ENCODE measurements at places on chromosomes 5 and 9.
A peak's percentile ranks its signal among the peaks of the same experiment; 100 is the strongest.

GRCh38 chr5:93585767-93586385, 2.9 kb downstream of the NR2F1 start:
- no peak for DNase-seq

DNA sequence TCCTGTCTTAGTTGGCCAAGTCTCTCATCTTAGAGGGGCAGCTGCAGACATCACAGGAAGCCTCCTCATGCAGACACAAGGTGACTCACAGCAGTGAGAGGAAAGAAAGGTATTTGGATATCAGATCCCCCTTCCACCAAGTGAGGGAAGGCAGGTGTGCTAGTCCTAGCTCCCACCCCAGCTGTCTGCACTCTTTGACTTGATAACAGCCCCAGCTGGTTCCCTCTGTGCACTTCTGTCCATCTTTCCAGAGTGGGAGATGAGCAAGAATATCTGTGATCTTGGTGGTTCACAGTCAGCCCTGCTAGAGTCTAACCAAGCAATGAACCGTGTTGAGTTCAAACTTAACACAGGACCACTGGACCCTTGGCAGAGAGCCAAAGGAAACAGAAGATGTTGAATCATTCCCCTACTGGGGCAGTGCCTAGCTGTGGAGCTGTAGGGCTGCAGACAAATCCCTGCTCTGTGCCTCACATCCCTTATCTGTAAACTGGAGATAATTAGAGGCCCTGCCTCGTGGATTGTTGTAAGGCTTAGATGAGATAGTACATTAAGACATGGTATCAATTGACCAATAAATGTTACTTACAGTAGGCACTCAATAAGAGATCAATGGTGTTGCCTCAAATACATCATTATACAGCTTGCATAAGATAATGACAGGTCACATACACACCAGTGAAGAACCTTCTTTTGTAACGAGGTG, 39.1 kb downstream of the SH3RF2 start:
- no peak for DNase-seq

DNA sequence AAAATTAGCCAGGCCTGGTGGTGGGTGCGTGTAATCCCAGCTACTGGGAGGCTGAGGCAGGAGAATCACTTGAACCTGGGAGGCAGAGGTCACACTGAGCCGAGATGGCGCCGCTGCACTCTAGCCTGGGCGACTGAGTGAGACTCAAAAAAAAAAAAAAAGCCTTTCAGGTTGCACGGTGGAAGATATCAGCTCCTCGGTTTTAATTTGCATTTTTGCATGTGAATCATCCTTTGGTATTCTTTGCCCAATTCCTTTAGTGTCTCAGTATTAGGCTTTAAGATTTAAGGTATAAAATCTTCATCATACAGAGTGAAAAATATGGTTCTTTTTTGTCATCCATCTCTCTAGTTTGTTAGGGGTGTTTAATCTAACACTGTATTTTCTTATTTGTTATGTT, 173.6 kb upstream of the S1PR3 start:
- DNase-seq: no peak

DNA sequence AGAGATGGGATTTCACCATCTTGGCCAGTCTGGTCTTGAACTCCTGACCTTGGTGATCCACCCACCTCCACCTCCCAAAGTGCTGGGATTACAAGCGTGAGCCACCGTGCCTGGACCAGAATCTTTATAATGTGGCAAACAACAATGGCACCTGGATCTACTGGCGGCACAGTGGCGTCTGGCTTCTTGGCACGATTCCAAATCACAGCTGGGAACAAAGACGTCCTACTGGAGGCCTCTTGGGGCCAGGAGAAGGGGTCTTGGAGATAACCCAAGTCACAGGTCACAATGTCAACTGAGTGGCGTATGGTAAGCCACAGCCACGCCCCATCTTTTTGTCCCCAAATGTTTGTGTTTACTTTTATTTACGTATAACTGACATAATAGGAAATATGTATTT, 77.8 kb upstream of the RAPGEF1 start:
- DNase-seq: peak; percentile 63

DNA sequence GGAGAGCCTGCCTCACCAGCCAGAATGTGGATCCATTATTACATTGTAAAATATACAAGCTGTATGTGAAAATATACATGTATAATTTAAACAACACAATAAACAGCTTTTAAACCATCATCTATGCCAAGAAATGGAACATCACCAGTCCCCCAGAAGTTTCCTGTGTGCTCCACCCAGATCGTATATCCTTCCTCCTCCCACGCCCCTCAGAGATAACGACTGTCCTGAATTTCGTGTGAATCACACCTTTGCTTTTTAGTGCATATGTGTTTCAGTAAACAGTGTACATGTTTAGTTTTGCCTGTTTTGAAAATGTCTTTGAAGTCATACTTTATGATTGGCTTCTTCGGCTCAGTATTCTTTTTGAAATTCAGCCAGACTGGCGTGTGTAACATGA, 134.6 kb upstream of the MYO10 start:
- DNase-seq: no peak

DNA sequence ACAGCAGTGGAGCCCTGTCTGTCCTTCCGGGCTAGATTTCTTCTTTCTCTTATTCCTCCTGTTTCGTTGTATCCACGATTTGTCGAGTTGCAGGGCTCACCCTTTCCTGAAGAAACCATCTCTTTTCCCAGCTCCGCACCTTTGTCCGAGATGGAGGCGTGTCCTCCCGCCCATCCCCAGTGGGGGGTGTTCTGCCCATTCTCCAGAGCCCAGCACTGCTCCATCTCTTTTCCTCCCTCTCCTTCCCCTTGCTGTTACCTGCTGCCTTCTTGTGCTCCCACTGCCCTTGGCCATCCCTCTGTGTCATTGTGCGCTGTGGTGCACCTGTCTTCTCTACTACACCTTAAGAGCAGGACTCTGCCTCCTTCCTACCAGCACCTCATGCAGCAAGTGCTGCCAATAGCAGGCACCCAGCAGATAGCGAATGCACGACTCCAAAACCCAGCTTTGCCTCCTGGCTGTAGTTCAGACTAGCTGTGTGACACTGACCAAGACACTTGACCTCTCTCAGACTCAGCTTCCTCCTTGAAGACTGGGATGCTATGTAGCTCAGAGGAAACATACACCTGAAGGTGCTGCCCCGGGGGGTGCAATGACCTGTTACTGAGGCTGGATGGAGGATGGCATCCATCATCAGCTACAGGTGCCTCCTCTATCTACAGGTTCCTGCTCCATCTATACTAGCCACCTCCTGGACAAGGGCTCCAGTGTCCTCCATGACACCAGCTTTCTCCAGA, 8.9 kb downstream of the OR13J1 start:
- DNase-seq: no peak

DNA sequence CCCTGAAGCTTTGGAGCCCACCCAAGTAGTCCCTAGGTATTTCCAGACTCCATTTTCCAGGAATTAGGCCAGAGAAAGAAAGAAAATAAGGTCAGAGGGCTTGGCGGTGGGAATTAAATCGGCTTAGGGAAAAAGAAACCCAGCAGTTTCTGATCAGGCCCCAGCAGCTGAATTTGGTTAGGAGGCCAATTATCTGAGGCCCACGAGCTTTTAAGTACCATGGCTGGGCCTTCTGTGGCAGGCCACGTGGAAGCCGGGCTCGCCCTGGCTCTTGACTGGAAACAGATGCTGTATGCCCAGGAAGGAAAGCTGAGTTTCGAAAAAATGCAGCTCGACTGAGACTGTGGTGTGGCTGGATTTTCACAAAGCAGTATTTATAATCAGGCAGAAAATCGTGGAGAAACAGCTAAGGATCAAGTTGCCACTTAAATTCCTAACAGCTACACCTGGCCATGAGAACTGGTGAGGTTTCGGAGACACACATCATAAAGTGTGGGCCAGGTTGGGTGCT, 75.1 kb upstream of the PANK3 start:
- no peak for DNase-seq

DNA sequence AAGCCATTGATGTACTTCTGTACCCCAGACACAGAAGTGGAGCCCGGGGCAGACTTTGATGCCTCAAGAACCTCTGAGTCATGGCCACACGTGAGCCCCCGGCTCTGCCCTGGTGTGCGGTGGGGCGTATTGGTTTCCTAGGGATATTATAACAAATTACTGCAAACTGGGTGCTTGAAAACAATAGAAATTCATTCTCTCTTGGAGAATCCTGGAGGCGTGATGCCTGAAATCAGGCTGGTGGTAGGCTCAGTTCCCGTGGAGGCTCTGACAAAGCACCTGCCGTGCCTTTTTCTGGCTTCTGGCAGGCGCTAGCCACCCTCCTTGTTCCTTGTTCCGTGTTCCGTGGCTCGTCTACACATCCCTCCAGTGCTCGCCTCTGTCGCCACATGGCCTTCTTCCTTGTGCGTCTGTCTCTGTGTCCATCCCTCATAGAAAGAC, 24.2 kb downstream of the NEK6 start:
- no peak for DNase-seq

DNA sequence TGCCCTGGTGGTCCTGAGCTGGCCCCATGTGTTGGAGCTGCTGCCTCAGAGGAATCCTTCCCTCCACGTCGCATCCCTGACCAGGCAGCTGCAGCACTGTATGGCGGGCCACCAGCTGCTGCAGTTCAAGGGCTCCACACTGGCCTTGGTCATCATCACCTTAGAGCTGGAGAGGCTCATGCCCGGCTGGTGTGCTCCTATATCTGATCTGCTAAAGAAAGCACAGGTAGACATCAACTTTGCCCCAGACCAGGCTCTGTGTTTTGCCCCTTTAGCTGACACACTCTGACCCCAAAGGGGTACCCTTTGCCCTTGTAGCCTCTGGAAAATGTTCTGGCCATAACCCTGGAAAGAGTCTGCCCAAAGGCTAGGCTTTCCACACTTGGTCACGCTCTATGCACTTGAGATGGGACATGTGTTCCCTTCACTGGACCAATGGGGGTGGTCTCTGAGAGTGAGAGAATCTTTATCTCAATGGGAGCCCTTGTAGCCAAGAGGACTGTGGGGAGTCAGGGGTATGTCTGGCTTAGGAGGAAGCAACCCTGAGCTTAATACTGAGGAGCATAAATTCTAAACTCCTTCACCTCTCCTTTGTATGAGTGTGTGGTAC, 4.8 kb downstream of the CCNI2 start:
- DNase-seq: no peak

DNA sequence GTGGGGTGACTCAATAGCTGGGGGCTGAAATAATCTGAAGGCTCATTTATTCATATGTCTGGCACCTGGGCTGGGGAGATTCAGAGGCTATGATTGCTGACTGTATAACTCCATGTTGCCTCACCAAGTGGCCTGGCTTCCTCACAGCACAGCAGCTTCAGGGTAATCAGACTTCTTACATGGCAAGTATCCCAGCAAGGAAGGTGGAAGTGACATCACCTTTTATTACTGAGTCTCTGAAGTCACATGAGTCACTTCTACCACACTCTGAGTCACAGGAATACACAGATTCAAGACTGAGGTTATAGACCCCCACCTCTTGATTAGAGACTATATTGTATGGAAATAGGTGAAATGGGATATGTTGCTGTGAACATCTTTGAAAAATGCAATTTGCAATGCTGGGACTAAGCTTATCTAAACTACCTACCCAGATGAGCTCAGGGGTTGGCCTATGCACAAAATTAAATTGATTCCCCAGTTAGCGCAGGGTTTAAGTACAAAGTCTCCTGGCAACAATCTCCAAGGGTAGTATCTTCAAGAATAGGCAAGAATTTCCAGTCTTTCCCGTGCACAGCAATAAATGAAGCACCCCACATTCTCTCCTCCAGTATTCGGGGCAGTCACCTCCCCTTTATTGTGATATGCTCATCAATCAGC, 553.1 kb downstream of the LRRC70 start:
- DNase-seq: no peak

- no peak for DNase-seq
Measured at GRCh38 chr9:84748112-84748511, 78.6 kb downstream of the NTRK2 start.

- DNase-seq: no peak
Measured at GRCh38 chr5:140042643-140043507, at the start of gene NRG2. NRG2 (minus strand) TSS chr5:140043299.

- DNase-seq: no peak
Measured at GRCh38 chr9:98911042-98911441, 32.7 kb upstream of the COL15A1 start.

DNA sequence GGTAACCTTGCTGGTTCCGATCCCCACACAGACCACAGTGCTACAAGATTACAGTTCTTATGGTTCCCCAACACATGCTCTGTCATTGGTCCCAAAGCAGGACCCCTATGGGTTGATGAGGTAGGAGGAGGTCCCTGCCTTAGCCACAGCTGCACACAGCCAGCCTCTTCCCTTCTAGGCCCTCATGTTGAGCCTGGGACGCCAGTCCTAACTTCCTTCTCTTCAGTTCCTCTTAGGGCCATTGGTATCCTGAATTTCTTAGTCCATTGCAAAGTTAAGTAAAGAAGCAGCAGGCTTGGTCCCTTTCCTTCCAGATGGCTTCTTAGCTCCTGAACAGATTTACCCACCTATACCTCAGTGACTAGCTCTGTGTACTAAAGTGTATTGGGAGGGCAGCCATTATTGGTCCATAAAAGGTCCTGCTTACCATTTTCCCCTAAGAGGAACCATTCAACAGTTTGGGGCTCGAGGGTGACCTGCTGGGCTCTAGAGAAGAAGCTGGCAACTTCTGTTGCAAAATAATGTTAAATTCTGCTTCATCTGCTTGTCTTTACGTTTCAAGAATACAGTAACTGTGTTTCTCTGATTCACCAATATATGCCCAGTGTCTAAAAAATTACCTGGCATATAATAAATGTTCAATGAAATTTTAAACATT, 50.2 kb downstream of the PDCD1LG2 start:
- no peak for DNase-seq

GRCh38 chr9:37678789-37679273, 28.1 kb downstream of the FRMPD1 start:
- DNase-seq: no peak

DNA sequence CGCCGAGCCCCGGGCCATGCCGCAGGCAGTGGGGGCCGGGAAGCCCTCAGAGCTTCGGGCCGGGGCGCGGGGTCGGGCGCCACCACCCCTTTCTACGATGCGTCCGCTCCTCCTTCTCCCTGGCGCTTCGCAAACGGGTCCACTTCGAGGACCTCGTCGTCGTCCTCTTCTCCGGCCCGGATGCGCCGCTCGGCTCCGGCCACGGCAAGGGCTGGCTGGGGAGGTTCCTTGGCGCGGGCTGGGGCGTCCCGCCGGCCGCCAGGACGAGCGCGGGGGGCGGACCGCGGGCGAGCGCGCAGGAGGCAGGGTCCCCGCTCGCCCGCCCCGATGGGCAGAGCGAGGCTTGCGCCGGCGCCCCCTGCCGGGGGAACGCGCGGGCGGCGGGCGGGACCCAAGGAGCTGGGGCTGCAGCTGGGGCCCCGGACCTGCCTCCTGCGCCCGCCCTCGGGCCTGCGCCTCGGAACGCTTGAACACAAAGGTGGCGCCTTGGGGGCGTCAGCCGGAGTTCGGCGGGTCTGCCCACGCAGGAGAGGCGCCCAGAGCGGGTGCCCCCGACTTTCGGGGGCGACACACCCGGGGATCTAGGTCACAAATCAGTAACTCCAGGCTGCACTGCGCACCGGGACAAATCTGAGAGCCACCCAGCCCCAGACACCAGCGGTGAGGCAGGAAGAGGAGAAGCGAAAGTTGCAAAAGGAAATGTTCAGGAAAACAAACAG, at the start of gene ROR2:
Gene ROR2 (minus strand): TSS at position 283 of the 719 bp plus-strand sequence.
- DNase-seq: peak; percentile 48

DNA sequence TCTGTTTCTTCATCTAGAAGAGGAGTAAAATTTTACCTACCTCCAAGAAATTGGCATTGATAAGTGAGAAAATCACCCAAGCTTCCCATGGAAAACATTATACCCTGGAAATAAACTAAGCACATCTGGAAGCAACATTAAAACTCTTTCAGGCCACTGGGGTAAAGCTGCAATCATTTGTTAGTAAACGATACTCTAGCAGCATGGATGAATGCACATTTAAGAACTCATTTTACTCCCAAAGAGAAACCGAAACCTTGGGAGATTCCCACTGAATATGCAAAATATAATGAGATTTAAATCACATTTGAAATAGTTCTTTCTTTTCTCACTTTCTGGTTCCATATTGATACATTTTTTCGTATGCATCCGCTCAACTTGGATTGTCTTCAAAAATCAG, 467.5 kb downstream of the EFNA5 start:
- no peak for DNase-seq
